ENCODE measurements at places on chromosomes 16 and 17.

- DNase-seq: no peak
These were observed 11.3 kb upstream of the RNPS1 start for GRCh38 chr16:2278956-2279800.

DNA sequence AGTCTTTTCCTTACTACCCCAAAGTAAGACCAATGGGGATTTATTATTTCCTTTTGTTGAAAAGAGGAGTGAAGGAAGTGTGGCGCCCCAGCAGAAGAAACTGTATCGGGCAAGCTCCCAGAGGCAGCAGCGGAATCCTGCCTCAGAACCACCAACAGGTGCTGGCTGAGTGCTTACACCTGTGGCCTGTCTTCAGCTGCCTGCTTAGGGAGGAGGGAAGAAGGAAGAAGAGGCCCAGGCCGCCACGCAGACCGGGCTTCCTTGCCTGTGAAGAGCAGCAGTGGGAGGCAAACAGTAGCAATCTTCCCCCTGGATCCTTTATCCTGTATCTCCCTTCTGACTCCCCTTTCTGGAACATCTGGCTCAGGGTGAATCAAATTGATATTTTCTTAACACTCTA lies 134.7 kb downstream of the AATF start:
- no peak for DNase-seq

GRCh38 chr16:25699069-25699468 lies 7.3 kb downstream of the HS3ST4 start:
- DNase-seq: no peak

DNA sequence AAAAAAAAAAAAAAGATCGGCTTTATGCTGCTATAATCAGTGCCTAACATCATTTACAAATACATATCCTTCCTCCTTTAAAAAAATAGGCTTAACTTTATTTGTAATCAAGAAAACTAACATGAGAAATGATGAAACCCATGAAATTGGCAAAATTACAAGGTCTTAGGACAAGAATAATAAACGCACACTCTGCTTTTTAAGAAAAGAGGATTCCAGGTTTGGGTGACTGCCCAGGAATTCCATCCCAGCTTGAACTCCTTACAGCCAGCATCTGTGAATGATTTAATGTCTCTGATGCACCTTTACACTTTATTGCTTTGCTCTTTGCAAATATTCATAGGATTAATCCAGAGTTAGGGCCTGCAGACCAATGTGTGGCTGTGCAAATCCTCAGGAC lies 196.0 kb downstream of the CBLN1 start:
- no peak for DNase-seq

GRCh38 chr16:1057252-1057932 lies 15.2 kb upstream of the SSTR5 start:
- peak; percentile 88 for DNase-seq

- DNase-seq: peak; percentile 66
These were observed 14.0 kb downstream of the COPZ2 start for GRCh38 chr17:48023400-48024148.

GRCh38 chr17:6392609-6393350 lies 42.1 kb downstream of the AIPL1 start:
- DNase-seq: no peak

DNA sequence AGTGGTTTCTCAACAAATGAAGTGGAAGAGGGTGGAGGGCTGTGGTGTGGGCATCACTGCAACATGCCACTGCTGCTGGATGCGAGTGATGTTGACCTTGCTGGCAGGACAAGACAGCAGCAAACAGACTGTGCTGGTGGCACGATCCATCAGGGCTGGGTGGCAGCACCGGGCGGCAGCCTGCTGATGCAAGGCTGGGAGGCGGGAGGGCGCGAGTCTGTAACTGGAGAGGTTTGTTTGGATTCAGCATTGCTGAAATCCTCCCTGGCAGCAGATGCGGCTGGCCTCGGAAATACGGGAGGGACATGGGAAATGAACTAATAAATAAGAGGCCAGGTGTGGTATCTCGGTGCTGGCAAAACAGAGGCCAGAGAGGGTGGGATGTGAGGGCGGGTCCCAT lies 224.2 kb downstream of the ENGASE start:
- no peak for DNase-seq

GRCh38 chr16:86865851-86866662 lies 287.7 kb downstream of the FOXL1 start:
- no peak for DNase-seq

- DNase-seq: no peak
These were observed 32.4 kb upstream of the EFCAB13 start for GRCh38 chr17:47291242-47291873.

DNA sequence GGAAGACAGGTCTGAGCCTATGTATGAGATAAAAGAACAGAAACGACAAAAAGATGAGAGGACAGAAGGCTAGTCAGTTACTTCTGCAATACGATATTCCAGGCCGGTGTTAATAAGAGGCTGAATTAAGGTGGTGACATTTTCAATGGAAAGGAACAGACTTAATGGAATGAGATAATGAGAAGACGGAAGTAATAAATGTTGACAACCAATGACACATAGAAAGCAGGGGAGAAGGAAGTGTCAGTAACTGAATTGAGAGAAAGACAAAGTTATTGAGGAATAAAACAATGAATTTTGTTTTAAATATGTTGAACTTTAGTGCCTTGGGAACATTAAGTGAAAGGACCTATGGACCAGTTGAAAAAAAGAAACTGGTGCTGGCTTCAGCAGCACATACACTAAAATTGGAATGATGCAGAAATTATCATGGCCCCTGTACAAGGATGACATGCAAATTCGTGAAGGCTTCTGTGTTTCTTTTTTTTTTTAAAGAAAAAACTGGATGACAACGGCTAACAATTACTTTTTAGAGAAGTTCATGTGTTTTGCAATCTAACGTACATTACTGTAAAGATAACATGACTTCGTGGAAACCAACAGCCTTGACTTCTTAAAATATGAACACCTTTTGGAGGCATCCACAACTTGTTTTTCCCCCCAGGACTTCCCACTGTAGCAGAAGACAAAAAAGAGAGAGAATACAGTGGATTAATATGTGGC lies 18.5 kb upstream of the CPD start:
- DNase-seq: no peak
